Hippocampal formation (tissue), 2 donors: ENCODE measurements at places on chromosomes 5 and 9.
A peak's percentile ranks its signal among the peaks of the same experiment; 100 is the strongest.

- DNase-seq = no peak
Observed at GRCh38 chr5:97847920-97848631, 665.0 kb upstream of the RIOK2 start.

GRCh38 chr5:139659695-139660101, 11.5 kb downstream of the CXXC5 start:
- no peak for DNase-seq

GRCh38 chr5:174311121-174311520, 265.6 kb downstream of the NSG2 start:
- no peak for DNase-seq

GRCh38 chr9:4243877-4244812, 55.7 kb downstream of the GLIS3 start:
- no peak for DNase-seq

DNA sequence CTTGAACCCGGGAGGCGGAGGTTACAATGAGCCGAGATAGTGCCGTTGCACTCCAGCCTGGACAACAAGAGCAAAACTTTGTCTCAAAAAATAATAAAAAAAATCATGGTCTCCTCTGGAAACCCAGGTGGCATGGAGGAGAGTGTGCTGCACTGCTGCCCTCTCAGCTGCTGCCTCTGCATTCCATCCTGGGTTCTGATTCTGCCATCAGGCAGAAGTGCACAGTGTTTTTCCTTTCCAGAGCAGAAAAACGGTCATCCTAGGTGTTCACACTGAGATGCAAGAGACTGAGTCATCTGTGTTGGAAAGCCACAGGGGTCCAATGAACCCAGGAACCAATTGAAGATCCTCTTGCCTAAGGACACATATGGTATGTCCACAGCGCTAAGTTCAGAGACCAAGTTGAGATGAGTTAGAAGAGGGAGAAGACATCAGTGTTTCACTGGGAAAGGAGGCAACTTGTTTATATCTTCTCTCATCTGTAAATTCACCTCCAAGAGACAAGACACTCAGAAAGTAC, 88.8 kb upstream of the DMRT1 start:
- DNase-seq = no peak

- no peak for DNase-seq
Observed at GRCh38 chr5:151490627-151491026, 43.2 kb downstream of the SLC36A1 start.

DNA sequence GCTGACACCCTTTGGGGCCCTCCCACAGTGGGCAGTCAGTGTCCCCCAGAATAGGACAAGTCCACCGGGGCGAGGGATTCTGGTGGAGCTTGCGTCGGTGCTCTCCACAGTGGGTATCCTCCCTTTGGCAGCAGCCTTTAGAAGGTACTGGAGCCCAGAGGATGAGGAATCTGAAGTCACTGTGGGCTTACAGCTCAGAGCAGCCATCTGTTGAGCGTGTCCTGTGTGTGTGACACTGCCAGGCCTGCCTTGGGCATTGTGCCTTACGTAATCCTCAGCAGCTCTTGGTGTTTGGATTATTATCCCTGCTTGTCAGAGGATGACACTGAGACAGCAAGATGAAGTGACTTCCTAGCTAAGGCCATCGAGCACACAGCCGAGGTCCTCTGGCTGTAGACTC, 12.6 kb downstream of the URM1 start:
- DNase-seq = peak; percentile 71

DNA sequence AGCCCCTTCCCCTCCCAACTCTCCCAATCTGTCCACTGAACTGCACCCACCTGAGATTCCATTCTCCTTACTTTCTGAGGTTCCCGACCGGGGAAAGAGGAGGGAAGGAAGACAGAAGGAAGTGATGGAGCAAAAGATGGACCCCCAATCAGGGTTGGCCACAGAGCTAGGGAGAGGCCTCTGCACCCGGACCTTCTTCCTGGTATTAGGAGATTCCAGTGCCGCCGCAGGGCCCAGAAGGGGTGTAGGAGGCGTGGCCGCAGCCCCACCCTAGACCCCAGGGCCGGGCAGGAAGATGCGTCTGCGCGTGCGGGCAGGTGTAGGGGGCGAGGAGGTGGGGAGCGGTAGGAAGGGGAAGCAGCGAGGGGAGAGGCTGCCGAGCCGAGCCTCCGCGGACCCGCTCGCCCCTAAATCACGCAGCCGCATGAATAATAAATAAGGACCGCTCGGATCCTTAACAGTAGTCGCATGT, 104.2 kb upstream of the MVB12B start:
- DNase-seq = no peak

GRCh38 chr5:180601591-180602480, 10.5 kb upstream of the SCGB3A1 start:
- DNase-seq = no peak

- no peak for DNase-seq
Observed at GRCh38 chr9:74760031-74760700, 127.6 kb downstream of the TRPM6 start.

GRCh38 chr5:55175781-55176175, 2.8 kb upstream of the CDC20B start:
- DNase-seq = no peak

DNA sequence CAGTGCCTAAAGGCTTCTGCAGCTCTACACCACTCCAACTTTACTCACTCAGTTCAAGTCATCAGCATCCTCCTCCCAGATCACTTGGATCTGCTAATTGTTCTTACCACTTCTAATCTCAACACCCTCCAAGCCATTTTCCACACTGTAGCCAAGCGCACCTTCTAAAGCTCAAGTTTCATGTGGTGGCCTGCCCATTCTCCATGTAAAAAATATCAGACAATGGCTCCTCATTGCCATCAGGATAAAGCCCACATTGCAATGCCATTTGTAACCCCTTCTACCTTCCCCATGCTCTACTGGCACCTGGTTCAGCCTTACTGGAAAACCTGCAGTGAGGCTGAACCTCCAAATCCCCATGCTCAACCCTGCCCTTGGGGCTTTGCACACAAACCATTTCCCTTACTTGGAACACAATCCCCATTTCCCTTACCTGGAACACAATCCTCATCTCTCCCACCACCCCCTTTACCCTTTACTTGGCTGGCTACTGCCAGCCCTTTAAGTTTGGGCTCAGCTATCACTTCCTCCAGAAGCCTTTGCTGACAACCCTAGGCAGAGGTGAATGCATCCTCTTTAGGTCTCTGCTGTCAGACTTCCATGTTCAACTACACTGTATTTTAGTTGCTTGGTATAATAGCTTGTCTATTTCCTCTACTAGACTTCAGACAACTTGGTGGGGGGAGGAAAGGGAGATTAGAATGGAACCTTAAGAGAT, 220.0 kb downstream of the TSSK1B start:
- no peak for DNase-seq
